Activated CD8-positive, alpha-beta memory T cell treated with anti-CD3 and anti-CD28 coated beads, Interleukin-2, amount 10 ng/mL, durations not matched to agents 7 days and 5 days (primary cell): ENCODE measurements at places on chromosomes 13 and 19.

DNA sequence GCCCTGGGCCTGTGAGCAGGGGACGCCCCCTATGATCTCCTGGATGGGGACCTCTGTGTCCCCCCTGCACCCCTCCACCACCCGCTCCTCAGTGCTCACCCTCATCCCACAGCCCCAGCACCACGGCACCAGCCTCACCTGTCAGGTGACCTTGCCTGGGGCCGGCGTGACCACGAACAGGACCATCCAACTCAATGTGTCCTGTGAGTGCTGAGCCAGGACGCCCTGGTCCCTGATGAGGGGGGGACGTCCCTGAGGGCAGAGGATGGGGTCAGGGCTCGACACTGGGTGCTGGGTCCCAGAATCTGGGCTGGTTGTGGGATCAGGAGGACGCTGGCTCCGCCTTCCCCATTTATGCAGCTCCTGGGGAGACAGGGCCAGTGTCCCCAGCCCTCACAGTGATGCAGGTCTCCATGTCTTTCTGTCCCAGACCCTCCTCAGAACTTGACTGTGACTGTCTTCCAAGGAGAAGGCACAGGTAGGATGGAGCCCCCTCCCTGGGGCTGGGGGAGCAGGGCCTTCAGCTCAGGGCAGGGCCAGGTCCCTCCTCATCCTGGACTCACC, 2.5 kb downstream of the SIGLEC7 start:
- no peak for DNase-seq

- no peak for DNase-seq
Measured at GRCh38 chr19:3253270-3253669, 28.8 kb downstream of the CELF5 start.

- no peak for DNase-seq
Measured at GRCh38 chr13:21328201-21328600, 130.9 kb downstream of the ZDHHC20 start.

- peak; percentile 58 for DNase-seq
Measured at GRCh38 chr19:37905946-37906868, at the start of gene WDR87. WDR87 (minus strand) TSS chr19:37906594; CDS start chr19:37898239, 8,355 bp downstream.

GRCh38 chr13:99813336-99814095, 158.1 kb downstream of the ZIC5 start:
- no peak for DNase-seq

GRCh38 chr13:59893266-59893665, 270.5 kb downstream of the DIAPH3 start:
- DNase-seq = no peak

- no peak for DNase-seq
Measured at GRCh38 chr19:18954094-18954493, 13.1 kb upstream of the HOMER3 start.

DNA sequence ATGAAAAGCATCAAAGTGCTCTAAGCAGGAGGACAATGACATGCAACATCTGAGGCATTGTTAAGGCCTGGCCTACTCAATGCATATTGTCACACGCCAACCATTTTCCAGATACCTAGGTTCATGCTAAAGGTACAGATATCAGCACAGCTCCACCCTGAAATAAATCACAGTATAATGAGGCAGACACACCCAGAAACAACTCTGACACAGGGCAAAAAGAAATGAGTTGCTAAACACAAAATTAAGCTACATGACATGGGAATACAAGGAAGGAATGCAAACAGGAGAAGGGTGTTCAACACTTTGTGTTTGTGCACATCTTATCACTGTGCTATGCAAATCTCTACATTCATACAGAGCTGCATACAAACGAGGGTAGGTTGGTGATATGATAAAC, 86.5 kb downstream of the EPSTI1 start:
- DNase-seq = no peak
